ENCODE measurements at places on chromosomes 11 and 22. TPM values are rescaled to one million over a fixed set of nuclear protein-coding genes. Genes with fewer than 3 reads are reported as not detected.

SLC1A2 gene
- not detected for total RNA-seq

SLC29A2 gene
- 8.5 TPM for total RNA-seq

TMEM223 gene
- total RNA-seq = 14.6 TPM

SLC22A25 gene
- total RNA-seq = not detected

ADAMTS15 gene
- total RNA-seq = not detected

GAL3ST1 gene
- total RNA-seq = 0.13 TPM

CHADL gene
- total RNA-seq = 0.16 TPM

DNA sequence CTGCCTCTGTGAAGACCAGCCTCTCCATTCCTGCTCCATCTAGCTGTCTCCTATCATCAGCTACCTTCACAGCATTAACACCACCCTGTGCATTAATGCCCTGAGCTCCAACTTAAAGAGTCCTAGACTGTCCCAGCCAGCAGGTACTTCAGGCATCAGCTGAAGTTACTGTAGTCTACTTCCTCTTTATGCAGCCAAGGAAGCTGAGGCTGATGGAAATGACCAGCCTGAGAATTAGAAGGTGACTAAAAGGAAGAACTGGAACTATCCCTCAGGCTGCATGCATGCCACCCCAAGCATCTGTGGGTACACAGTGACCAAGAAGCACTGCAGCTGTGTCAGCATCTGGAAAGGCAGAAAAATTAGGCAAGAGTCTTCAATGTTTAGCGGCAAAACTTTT, 28.2 kb downstream of the MS4A10 start:
- no peaks in the 10 kb centered on the region for H3K4me1 ChIP-seq
- no peaks in the 10 kb centered on the region for H3K36me3 ChIP-seq
- H3K4me3 ChIP-seq = no peak overlapping the region
- H3K27ac ChIP-seq = no peak overlapping the region

DNA sequence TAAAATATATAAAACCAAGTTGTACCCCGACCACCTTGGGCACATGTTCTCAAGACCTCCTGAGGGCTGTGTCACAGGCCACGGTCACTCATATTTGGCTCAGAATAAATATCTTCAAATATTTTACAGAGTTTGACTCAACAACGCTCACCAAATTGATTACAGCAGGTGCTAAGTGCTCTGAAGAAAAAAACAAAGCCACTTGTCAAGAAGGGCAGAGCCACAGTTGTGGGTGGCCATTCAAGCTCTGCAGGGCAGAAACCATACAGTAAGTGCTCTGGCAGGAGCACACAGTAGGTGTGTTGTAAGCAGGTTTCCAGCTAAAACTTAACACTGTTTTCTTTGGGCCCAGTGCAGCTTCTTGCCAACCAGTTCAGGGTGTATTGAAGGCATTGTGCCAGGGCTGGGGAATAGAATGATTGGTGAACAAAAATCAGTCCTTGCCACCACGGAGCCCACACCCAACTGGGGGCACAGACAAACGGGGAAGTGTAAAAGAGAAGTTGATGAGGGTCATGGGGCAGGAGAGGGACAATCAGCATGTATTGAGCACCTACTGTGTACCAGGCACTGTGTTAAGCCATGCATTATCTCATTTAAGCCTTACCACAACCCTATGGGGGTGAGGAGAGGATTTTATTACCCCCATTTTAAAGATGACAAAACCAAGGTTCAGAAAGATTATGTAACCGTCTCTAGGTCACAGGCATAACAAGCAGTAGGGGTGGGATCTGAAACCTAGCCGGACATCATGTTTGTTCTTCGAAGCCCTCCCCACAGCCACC, 18.2 kb downstream of the ARRB1 start:
- H3K4me1 ChIP-seq = peaks cover 46% of the 10 kb centered on the region
- H3K27me3 ChIP-seq = no peaks in the 10 kb centered on the region
- no peak overlapping the region for H3K27ac ChIP-seq
- H3K4me3 ChIP-seq = no peak overlapping the region

DNA sequence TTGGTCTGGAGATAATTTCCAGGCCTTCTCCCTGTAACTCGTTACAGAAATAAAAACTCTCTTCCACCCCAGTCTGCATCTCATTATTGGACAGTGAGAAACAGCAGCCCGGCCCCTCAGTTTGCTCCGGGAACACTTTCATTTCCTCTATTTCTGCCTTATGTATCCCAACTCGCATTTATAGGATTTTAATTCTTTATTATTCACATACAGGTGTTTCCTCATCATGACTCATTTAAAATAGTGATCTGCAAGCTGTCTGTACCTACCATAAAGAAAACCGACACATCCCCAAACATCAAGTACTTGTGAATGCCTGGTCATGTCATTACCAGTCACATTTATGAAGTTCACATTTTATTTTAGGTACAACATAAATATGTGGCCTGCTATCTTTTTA, 42.8 kb downstream of the PIWIL3 start:
- no peaks in the 10 kb centered on the region for H3K27me3 ChIP-seq
- H3K27ac ChIP-seq = no peak overlapping the region
- H3K4me3 ChIP-seq = no peak overlapping the region
- no peaks in the 10 kb centered on the region for H3K36me3 ChIP-seq
- DNase-seq = no peak

DNA sequence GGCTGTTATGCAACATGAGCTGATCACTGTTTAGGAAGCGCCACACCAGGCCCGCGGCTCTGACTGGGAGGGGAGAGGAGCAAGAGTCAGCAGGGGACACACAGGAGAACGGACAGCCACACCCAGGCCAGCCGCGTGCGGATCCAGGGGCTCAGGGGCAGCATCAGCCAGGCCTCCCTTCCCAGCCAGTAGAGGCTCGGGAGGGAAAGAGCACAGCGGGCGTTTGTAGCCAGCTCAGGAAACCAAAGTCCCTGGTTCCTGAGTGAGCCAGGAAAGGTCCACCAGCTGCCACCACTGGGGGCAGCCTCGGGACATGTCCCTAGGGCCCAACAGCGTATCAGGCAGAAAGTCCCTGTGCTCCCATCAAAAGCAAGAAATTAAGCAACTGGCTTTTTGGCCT, 71.8 kb upstream of the PITPNB start:
- no peak overlapping the region for H3K4me3 ChIP-seq
- no peaks in the 10 kb centered on the region for H3K36me3 ChIP-seq
- DNase-seq = no peak
- H3K27ac ChIP-seq = no peak overlapping the region

GRCh38 chr22:32339190-32340012, 18.3 kb upstream of the RFPL3 start:
- H3K36me3 ChIP-seq = no peaks in the 10 kb centered on the region
- no peak overlapping the region for H3K27ac ChIP-seq
- no peak overlapping the region for H3K4me3 ChIP-seq
- no peak for DNase-seq

DNA sequence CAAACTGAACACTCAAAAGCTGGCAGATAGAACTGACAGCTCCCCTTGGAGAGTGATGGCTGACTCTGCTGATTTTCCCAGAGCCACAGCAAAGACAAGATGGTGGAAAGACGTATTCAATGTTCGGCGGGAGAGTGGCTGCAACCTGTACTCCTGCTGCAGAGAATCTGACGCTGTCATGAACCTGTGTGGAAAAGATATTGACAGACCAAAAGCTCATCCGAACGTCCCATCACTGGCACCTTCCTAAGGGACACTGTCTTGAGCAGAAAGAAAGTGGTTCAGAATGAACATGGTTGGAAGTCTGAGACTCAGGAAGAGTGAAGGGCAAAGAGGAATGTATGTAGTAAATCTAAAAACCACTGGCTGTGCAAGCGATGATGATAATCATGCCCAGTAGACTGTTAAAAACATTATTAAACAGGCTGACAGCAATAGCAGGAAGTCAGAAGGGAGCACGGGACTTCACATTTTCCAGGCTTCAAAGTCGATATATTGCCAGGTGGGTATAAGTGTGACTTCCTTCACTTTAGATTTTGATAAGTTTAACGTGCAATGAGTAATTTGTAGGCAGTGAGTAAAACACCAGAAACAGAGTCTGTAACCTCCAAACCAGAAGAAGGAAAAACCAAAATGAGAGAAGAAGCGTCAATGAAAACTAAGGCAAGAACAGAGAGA, 6.2 kb upstream of the IL17REL start:
- peaks cover 43% of the 10 kb centered on the region for H3K4me1 ChIP-seq
- H3K4me3 ChIP-seq = peak overlapping the region; percentile 23
- no peak for DNase-seq
- H3K27me3 ChIP-seq = no peaks in the 10 kb centered on the region

GRCh38 chr22:19974268-19974861, 32.7 kb upstream of the TXNRD2 start:
- no peaks in the 10 kb centered on the region for H3K36me3 ChIP-seq
- DNase-seq = no peak
- peak overlapping the region; percentile 35 for H3K27ac ChIP-seq
- H3K27me3 ChIP-seq = no peaks in the 10 kb centered on the region

- H3K27ac ChIP-seq = no peak overlapping the region
- H3K4me1 ChIP-seq = no peaks in the 10 kb centered on the region
- no peaks in the 10 kb centered on the region for H3K27me3 ChIP-seq
- DNase-seq = no peak
- H3K4me3 ChIP-seq = no peak overlapping the region
- no peaks in the 10 kb centered on the region for H3K36me3 ChIP-seq
Observed at GRCh38 chr11:16292167-16292859, 64.0 kb downstream of the SOX6 start.

- no peak overlapping the region for H3K27ac ChIP-seq
- H3K4me3 ChIP-seq = no peak overlapping the region
- H3K36me3 ChIP-seq = peaks cover 54% of the 10 kb centered on the region
- no peaks in the 10 kb centered on the region for H3K27me3 ChIP-seq
Observed at GRCh38 chr11:212150-213100, 4.9 kb downstream of the RIC8A start.

- no peaks in the 10 kb centered on the region for H3K27me3 ChIP-seq
- H3K4me1 ChIP-seq = no peaks in the 10 kb centered on the region
- peaks cover 47% of the 10 kb centered on the region for H3K36me3 ChIP-seq
- H3K27ac ChIP-seq = no peak overlapping the region
- no peak overlapping the region for H3K4me3 ChIP-seq
Observed at GRCh38 chr11:48148749-48149148, 67.9 kb upstream of the OR4B1 start.

DNA sequence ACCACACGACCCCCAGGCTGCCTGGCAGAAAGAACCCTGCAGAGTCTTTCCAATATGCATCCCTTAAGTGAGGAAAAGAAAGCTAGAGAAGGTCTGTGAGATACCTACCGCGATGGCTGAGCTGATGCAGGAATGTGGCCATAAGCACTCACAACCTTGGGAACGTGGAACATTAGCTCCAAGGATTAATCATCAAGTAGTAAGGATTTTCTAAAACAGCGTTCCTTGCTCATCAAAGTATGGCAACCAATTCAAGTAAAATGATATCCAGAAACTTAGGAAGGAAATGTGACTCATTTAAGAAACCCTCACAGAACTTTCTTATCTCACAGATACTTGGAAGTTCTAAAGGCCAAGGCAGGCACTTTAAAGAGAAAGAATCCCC, 12.8 kb downstream of the PACSIN2 start:
- no peak overlapping the region for H3K4me3 ChIP-seq
- DNase-seq = no peak
- H3K4me1 ChIP-seq = peaks cover 20% of the 10 kb centered on the region
- no peaks in the 10 kb centered on the region for H3K27me3 ChIP-seq
- no peaks in the 10 kb centered on the region for H3K36me3 ChIP-seq
- no peak overlapping the region for H3K27ac ChIP-seq

GRCh38 chr11:132238331-132238866, 868.0 kb downstream of the NTM start:
- no peak overlapping the region for H3K27ac ChIP-seq
- H3K36me3 ChIP-seq = no peaks in the 10 kb centered on the region
- no peaks in the 10 kb centered on the region for H3K4me1 ChIP-seq
- H3K4me3 ChIP-seq = no peak overlapping the region
- no peaks in the 10 kb centered on the region for H3K27me3 ChIP-seq

- H3K36me3 ChIP-seq = no peaks in the 10 kb centered on the region
- no peak for DNase-seq
- H3K4me3 ChIP-seq = no peak overlapping the region
Observed at GRCh38 chr11:37533830-37534229, 935.8 kb upstream of the RAG2 start.

DNA sequence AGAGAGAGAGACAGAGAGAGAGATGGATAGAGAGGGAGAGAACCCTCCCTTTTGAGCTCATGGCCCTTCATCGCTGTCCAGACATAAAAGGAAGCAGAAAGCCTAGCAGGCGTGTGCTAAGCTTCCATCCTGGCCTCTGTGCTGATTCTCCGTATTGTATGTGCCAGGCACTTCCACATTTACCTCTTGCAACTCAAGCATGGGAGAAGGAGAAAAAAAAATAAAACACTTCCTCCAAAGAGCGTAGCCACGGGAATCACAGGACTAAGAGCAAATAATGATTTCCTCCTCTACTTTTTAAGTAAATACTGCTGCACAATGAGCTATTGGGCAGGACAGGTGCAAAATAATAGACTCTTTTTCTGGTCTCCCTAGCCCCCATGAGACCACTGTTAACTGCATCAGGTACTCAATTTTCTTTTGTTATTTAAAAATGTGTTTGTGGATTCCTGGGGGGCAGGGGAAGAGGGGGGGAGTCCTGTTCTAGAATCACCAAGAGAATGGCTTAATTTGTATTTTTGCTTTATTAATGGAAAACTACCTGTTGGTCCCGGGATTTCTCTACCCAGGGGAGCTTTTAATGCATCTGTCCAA, 154.3 kb downstream of the NXPE2 start:
- H3K36me3 ChIP-seq = no peaks in the 10 kb centered on the region
- no peak for DNase-seq

DNA sequence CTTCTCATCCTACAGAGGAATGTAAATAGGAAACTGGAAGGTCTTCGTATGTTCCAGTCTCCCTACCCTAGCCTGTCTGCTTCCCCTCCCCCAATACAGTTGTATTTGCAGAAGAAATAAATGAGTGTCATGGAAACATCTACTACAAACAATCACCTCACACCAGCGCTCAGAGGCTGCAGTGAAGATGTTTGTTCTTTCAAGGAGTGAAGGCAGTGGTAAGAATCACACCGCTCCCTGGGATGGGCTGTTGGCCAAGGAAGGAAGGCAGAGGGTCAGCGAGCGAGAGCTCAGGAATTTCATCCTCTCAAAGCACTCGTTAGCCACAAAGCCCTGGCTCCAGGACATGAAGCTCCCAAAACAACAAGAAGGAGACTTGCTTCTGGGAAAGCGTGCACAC, 1.1 kb upstream of the IGSF9B start:
- no peak overlapping the region for H3K4me3 ChIP-seq
- H3K36me3 ChIP-seq = no peaks in the 10 kb centered on the region
- peaks cover 14% of the 10 kb centered on the region for H3K27me3 ChIP-seq
- H3K4me1 ChIP-seq = peaks cover 32% of the 10 kb centered on the region

- DNase-seq = no peak
- no peak overlapping the region for H3K27ac ChIP-seq
- H3K4me3 ChIP-seq = no peak overlapping the region
Observed at GRCh38 chr22:19887256-19887985, 32.7 kb upstream of the GNB1L start.

GRCh38 chr22:33194529-33195077, 136.4 kb upstream of the SYN3 start:
- no peaks in the 10 kb centered on the region for H3K4me1 ChIP-seq
- no peaks in the 10 kb centered on the region for H3K27me3 ChIP-seq
- no peaks in the 10 kb centered on the region for H3K36me3 ChIP-seq

GRCh38 chr11:123404676-123405075, 25.4 kb upstream of the GRAMD1B start:
- H3K4me1 ChIP-seq = no peaks in the 10 kb centered on the region
- no peak overlapping the region for H3K27ac ChIP-seq
- H3K27me3 ChIP-seq = no peaks in the 10 kb centered on the region
- no peaks in the 10 kb centered on the region for H3K36me3 ChIP-seq

- no peak overlapping the region for H3K27ac ChIP-seq
- H3K4me3 ChIP-seq = no peak overlapping the region
- no peaks in the 10 kb centered on the region for H3K4me1 ChIP-seq
- DNase-seq = peak; percentile 28
- no peaks in the 10 kb centered on the region for H3K27me3 ChIP-seq
Observed at GRCh38 chr22:48299801-48300200, 1527.9 kb downstream of the BRD1 start.
